ENCODE measurements at places on chromosomes 5 and 9. TPM values are rescaled to one million over a fixed set of nuclear protein-coding genes. Genes with fewer than 3 reads are reported as not detected.

The ENTPD2 gene
- not detected for total RNA-seq

The STOML2 gene
- 144 TPM for total RNA-seq

The NRARP gene
- total RNA-seq, result 0.28 TPM

The PARP8 gene
- total RNA-seq, result 39.5 TPM

The NFX1 gene
- 19.4 TPM for total RNA-seq

The KCNIP1 gene
- not detected for total RNA-seq

The HSPA4 gene
- 213 TPM for total RNA-seq

The HTR4 gene
- not detected for total RNA-seq

The TAF1L gene
- not detected for total RNA-seq

The ABLIM3 gene
- total RNA-seq, result 22.8 TPM

The TPPP gene
- total RNA-seq, result 0.19 TPM

The GNA14 gene
- 4.0 TPM for total RNA-seq

The DMRT3 gene
- not detected for total RNA-seq

The TLX3 gene
- not detected for total RNA-seq

The CARTPT gene
- total RNA-seq, result not detected

The EDIL3 gene
- total RNA-seq, result 246 TPM

The TLN1 gene
- total RNA-seq, result 342 TPM

The SSBP2 gene
- total RNA-seq, result 12.1 TPM

The C9orf43 gene
- total RNA-seq, result 0.58 TPM

The CAMK2A gene
- total RNA-seq, result 0.28 TPM

The UGT3A1 gene
- total RNA-seq, result not detected

The OR2V1 gene
- not detected for total RNA-seq

The LCN9 gene
- not detected for total RNA-seq

The ABITRAM gene
- total RNA-seq, result 5.8 TPM

The HNRNPAB gene
- 145 TPM for total RNA-seq

The LCN10 gene
- total RNA-seq, result not detected

The RANBP6 gene
- total RNA-seq, result 47.5 TPM

The LHX6 gene
- under 0.01 TPM for total RNA-seq

The NKD2 gene
- total RNA-seq, result 1.2 TPM

The FAM169A gene
- total RNA-seq, result 0.19 TPM

The ST8SIA4 gene
- 3.8 TPM for total RNA-seq

The SLC25A48 gene
- total RNA-seq, result not detected

The CPLANE1 gene
- total RNA-seq, result 11.7 TPM

All from regular cardiac myocyte (primary cell).